ENCODE measurements at places on chromosomes 13 and 19. TPM values are rescaled to one million over a fixed set of nuclear protein-coding genes. Genes with fewer than 3 reads are reported as not detected.

- DNase-seq = peak; percentile 98
Measured at GRCh38 chr19:45423589-45424190, at the start of gene ERCC1. Gene ERCC1 (minus strand): TSS chr19:45423917. CDS start chr19:45423374, 543 bp downstream.

GRCh38 chr19:18203408-18203862 lies 407 bp downstream of the RAB3A start:
- DNase-seq = no peak

The IGLON5 gene
- 3.1 TPM for polyA plus RNA-seq

The WDR62 gene
- polyA plus RNA-seq = 2.6 TPM

The CLDN10 gene
- polyA plus RNA-seq = 0.49 TPM

The ZNF573 gene
- polyA plus RNA-seq = 10.6 TPM

DNA sequence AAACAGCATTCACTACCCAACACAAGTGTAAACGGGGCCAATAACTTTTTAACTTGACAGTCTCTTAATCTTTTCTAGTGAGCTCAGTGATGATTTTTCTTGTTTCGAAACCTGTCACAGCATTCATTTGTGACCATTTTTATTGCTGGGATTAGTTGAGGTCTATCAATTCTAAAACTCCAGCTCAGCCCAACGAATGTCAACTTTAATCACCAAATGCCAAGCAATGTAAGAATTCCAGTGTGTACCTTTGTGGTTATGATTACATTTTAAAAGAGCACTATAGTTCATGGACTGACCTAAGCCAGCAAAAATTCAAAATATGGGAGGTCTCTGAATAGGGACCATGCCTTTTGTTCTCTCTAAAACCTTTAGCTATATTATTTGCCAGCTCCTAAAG lies 694.3 kb upstream of the SGCG start:
- no peak for DNase-seq

GRCh38 chr13:91909617-91910016 lies 511.2 kb downstream of the GPC5 start:
- no peak for DNase-seq

DNA sequence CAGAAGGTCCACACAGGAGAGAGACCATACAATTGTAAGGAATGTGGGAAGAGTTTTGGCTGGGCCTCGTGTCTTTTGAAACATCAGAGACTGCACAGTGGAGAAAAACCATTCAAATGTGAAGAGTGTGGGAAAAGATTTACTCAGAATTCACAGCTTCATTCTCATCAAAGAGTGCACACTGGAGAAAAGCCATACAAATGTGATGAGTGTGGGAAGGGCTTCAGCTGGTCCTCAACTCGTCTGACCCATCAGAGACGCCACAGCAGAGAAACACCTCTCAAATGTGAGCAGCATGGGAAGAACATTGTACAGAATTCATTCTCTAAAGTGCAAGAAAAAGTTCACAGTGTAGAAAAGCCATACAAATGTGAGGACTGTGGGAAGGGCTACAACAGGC lies 5.4 kb upstream of the ZNF225 start:
- no peak for DNase-seq

DNA sequence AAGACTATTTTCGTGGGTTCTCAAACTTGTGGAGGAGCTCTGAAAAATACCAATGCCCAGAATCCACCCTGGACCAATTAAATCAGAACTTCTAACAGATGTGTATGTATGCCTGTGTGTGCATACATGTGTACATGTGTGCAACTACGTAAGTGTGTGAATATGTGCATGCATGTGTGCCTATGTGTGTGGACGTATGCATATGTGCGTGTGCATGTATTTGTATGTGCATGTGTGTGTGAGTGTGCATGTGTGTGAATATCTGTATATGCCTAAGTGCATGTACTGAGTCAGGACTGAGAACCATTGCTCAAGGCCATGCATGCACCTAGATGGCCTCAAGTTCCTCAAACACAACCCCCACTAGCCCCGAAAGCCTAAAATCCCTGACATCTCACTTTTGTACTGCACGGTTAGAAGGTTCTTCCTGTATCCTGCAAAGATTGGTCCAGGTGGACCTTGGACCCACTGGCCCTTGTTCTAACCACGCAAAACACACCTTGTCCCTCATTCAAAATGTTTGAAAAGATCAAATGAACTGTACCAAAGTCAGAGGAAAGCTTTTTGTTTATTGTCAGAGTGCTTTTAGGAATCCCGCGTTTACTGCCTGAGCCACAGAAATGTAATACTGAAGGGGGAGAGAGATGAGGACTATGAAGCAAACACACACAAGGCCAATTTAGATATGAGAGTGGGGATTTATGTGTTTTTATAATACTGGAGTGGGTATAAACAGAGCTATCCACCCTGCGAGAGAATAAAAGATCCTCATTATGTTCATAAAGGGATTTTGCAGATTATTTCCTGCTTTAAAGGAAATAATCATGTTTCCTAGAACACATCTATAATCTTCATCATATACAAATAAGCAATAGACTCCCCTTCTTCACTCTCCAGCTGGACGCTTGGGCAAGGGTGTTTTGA lies 39.1 kb downstream of the LATS2 start:
- DNase-seq = no peak

DNA sequence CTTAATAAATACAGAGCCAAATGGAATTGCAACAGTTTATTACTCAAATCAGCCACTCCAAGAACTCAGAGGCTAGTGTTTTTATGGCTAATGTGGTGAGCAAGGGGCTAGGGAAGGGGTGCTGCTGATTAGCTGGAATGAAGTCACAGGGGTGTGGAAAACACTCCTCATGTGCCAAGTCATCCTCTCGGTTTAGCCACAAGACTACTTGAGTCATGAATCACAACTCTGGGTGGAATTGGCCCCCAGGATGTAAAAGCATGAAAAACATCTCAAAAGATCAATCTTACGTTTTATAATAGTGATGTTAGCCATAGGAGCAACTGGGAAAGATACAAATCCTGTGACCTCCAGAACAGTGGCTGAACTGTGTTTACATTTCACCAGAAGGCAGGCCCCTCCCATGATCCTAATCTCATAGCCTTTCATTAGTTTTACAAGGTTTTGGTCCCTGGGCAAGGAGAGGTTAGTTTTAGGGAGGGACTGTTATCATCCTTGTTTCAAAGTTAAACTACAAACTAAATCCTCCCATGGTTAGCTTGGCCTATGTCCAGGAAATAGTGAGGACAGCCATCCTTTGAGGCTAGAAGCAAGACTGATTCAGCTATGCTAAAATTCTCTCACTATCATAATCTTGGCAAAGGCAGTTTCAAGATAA lies 2020.1 kb upstream of the PCDH20 start:
- DNase-seq = no peak

DNA sequence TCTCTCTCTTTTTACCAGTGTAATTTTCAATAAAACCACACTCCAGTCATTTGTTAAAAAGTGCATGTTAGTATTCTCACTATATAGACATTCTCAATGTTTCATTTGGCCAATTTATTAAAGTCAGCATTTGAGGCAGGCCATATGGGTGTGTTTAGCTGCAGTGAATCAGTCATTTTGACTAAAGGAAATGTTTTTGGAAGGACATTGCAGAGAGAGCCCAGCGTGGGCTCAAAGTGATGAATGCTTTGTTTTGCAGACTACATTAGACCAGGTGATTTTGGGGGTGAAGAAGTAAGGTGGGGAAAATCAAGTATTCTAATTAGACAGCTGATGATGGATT lies 116.7 kb downstream of the POSTN start:
- no peak for DNase-seq
